Renal pelvis (tissue), 12 donors: ENCODE measurements at places on chromosomes 6 and 20.

- DNase-seq = peak; percentile 80
Observed at GRCh38 chr6:112780498-112781096, 433.5 kb downstream of the RFPL4B start.

DNA sequence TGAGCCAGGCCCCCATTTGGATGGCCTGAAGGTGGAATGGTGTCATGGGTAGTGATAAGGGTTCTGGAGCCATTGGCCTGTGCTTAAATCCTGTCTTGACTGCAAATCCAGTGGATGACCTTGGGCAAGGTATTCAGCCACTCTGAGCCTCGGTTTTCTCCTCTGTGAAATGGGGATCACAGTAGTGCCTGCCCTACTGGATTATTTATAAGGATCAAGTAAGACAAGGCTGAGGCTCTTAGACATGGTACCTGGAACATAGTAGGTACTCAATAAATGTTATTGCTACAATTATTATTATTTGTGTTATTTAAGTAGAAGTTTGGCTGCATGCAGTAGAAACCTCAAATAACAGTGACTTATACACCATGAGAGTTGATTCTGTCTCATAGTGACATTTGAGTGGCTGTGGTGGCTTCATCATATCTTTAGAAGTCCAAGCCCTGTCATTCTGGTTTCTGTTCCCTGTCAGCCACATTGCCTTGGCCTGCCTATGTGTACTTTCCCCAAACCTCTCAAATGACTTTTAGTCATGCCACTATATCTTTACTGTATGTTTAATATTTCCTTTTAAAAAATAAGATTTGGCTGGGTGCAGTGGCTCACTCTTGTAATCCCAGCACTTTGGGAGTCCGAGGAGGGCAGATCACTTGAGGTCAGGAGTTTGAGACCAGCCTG is 37.6 kb upstream of the CHMP4B start:
- DNase-seq = no peak

- no peak for DNase-seq
Observed at GRCh38 chr20:24350923-24351368, 118.5 kb upstream of the SYNDIG1 start.

DNA sequence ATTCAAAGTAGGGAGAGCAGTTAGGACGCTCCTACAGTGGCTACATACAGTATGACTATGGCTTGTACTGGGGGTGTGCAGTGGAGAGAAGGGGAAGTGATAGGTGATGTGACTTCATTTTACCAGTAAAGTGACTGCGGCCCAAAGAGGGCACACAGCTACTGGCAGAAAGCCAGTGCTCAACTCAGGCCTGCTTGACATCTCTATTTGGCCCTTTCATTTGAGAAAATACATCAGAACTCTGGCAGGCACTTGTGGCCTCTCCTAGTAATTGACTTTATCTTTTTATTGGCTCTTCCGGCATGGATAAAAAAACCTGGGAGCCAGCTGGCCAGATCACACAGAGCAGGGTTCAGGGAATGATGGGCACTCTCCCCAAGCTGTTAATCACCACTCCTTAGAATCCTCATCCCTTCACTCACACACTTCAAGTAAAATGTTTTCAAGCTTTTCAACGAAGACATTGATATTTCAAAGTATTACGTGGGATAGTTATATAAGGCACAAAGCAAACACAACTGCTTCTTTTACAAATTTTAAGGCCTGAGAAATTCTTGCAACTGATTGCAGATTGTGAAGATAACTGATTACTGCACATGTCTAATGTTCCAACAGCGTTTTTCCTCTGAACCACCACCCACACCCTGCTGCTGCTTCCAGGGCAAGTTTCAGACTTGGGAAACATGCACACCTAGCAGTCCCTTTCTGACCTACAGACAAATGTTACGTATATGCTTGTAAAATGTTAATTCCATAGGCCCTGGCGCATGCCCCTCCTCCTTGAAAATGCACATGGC is 73.5 kb downstream of the TNFRSF21 start:
- DNase-seq = no peak

DNA sequence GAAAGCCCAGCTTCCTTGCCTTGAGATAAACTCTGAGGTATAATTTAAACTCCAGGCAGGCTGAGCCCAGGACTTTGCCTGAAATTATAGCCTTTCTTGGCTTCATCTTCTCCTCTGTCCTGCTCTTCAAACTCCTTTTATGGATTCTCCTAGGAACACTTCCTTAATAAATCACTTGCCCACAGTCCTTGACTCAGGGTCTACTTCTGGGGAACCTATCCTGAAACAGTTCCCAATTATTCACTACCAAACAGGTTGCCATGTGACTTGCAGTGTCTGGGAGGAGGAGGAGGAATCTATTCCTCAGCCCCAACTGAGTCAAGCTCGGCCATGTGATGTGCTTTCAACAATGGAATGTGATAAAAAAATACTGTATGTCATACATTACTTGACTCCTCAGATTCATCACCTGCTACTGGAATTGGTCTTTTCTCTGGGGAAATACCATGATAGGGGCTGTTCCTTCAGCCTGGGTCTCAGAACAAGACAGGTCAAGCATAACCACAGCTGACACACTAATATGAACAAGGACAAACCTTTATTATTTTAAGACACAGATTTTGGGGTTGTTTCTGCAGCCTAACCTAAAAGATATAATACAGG is 20.5 kb upstream of the CDKN1A start:
- DNase-seq = no peak
